Esophagus muscularis mucosa (tissue), 4 donors: ENCODE measurements at places on chromosomes 16 and 17. TPM values are rescaled to one million over a fixed set of nuclear protein-coding genes. Genes with fewer than 3 reads are reported as not detected.

DNA sequence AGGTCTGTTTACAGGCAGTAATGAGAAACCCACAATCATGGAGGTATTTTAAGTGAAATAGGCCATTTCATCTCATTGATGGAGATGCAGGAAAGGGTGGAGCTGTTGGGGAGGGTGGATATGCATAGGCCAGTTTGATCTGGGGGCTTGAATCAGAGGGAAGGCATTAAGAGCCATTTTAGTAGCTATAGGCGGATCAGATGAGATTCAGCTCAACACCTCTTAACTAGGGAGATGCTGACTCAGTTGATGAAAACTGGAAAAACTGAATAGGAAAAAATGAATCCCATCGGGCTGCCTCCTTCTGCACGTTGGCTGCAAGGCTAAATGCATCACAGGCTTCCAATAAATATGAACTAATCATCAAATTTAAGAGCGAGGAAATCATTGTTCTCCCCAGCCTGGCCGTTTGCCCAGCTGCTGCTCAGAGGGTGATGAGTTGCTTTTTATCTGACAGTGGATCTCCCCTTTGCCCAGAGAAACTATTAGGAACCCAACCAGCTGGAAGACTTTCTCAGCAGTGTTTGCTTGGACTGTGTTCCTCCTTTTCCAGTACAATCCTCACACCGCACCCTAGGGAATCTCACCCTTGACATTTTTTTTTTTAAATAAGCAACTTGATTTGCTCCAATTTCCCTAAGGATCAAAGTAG is 149.6 kb downstream of the SOX9 start:
- no peak for DNase-seq

GRCh38 chr16:49755313-49755620 is 100.6 kb downstream of the ZNF423 start:
- no peak for DNase-seq

DNA sequence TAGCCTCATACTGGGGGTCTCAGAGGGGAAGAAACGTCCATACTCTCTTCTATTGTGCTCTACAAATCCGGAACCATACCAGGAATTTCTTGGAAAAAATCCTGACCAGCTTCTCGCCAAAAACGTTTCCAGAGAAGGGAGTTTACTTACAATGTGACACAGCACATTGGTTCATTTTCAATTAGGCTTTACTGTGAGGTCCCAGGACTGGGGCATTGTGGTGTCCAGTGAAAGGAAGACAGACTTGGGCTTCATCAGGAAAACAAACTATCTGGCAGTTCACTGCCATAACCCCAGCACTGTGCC is 14.7 kb downstream of the MPP2 start:
- no peak for DNase-seq

- no peak for DNase-seq
Measured at GRCh38 chr17:36680701-36681202, 79.4 kb downstream of the MRM1 start.

GRCh38 chr17:62703261-62703775 is 75.8 kb downstream of the MRC2 start:
- DNase-seq, result no peak

The SOST gene
- total RNA-seq, result not detected

GRCh38 chr16:19913340-19913645 is 28.6 kb upstream of the GPRC5B start:
- no peak for DNase-seq

The GSG1L2 gene
- total RNA-seq, result not detected

The CMTM2 gene
- total RNA-seq, result 1.8 TPM

The SLC39A11 gene
- total RNA-seq, result 19.5 TPM

GRCh38 chr17:2170023-2170422 is 115.1 kb downstream of the HIC1 start:
- DNase-seq, result no peak

The FKBP10 gene
- total RNA-seq, result 49.4 TPM

- no peak for DNase-seq
Measured at GRCh38 chr17:78529871-78530670, 47.1 kb downstream of the DNAH17 start.

DNA sequence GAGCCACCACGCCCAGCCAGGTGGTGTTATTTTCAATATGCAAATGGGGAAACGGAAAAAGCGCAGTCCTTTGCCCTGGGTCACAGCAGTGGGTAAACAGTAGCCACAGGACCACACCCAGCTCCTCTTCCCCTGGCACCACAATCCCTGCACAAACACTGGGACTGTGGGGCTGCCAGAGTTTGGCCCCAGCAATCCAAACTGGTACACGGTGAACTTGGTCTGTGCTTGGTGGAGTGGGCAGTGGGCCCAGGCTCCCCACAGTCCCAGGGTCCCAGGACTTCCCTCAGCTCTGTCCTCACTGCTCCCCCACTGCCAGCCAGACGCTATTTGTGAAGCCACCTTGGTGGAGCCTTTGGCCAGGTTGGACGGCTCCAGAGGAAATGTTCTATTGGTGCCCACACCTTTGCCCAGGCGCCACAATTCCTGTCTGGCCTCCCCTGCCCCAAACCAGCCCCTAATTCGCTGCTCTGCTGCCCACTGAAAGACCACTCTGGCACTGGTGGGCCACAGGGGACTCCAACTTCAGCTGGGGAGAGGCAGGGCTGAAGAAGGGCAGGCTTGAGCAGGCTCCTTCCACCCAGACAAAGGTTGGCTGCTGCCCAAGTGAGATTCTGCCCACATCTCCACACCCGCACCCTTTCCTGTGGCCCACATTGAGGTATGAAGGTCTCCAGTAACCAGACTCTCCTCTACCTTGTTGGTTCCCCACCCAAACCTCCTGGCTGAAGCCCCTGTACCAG is 2.1 kb downstream of the CHAD start:
- DNase-seq, result no peak

GRCh38 chr16:84141143-84141670 is 3.8 kb downstream of the HSDL1 start:
- DNase-seq, result no peak

The ANKFN1 gene
- 0.40 TPM for total RNA-seq

GRCh38 chr16:15493466-15494180 is 59.2 kb downstream of the BMERB1 start:
- DNase-seq, result no peak

- DNase-seq, result no peak
Measured at GRCh38 chr17:20797292-20797691, 217.8 kb downstream of the CDRT15L2 start.

DNA sequence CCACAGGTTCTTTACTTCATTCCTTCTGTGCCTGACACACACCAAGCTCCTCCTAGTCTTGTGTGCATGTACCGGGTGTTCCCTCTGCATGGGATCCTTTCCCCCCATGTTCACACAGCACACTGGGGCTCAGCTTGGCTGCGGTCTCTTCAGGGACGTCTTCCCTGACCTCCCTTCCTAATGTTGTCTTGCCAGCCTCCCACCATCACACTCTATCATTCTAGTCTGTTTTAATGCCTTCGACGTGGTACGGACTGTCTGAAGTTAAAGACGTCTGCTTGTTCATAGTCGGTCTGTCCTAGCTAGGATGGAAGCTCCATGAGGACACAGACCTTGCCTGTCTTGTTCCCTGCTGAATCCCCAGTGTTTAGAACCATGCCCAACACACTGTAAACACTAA is 60.1 kb downstream of the USP31 start:
- peak; percentile 53 for DNase-seq

GRCh38 chr17:34797720-34798119 is 163.5 kb downstream of the CCT6B start:
- no peak for DNase-seq
